ENCODE measurements at places on chromosomes 3 and 15.

DNA sequence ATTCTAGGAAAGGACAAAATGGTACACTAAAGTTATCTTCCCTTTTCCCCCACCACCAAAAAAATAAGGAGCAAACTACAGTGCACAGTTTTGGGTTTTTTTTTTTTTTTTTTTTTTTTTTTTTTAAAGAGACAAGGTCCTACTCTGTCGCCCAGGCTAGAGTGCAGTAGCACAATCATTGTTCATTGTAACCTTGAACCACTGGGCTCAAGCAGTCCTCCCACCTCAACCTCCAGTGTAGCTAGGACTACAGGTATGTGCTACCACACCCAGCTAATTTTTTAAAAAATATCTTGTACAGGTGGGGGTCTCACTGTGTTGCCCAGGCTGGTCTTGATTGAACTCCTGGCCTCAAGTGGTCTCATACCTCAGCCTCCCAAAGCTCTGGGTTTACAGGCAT, 14.9 kb downstream of the SETD5 start:
- no peak for DNase-seq

- DNase-seq, result peak; percentile 65
Observed at GRCh38 chr15:62059816-62060112, 483 bp downstream of the VPS13C start.

GRCh38 chr15:47461652-47462141, 255.6 kb upstream of the SEMA6D start:
- DNase-seq, result no peak

DNA sequence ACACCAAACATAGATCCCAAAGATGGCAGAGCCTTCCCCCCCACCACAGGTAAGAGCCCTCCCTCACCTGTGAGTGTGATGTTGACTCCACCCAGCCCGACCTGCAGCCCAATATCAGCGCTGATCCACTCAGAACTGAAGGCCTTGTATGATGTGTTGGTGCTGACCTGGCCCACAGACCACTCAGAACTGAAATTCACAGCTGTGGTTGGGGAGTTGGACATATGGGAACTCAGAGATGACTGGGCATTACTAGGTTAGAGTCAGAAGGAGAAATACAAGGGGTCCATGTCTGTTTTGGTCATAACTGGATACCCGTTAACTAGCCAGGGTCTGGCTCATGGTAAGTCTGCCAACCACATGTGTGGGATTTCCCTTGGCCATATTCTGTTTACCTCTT, 6.9 kb downstream of the DUOXA2 start:
- no peak for DNase-seq

DNA sequence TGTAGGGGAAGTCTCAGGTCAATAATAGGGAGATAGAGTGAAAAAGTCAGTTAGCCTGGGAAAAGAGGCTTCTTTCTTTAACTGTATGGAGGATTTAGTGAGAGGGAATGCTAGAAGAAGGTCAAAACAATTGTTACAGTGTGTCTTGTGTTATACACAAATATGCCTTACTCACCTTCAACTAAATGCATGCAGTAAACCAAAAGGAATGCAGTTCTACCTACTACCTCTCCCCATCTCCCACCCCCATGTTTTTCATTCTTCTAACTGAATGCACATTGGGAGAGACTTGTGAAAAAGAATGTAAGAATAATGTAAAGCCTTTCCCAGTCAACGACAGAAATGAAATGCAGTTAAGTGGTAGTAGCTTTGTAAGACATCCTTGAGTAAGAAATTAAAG, 33.8 kb downstream of the CCDC66 start:
- DNase-seq, result no peak

Data from T-cell (primary cell).